Stimulated activated CD8-positive, alpha-beta memory T cell treated with anti-CD3 and anti-CD28 coated beads, Interleukin-15, amount 100 ng/mL, for 24 hours (primary cell): ENCODE measurements at places on chromosomes 1 and 21.

DNA sequence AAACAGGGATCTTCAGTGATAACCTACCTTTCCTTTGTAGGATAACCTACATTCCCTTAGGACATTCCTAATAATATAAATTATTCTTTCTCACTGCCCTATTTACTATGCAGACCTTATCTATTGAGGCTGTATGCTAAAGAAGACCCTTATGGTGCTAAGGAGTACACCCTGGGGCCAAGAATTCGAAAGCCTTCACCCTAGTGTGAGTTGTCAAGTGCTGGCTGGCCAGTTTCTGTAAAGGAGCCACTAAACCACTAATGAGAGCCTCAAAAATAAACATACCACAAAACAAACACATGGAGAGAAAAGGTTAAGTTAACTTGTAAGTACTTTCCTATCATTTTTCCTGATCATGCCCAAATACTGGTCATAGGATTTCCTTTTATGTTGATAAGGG is 315.0 kb upstream of the CAMK1G start:
- DNase-seq = no peak

GRCh38 chr1:53123453-53124140 is 18.8 kb downstream of the SLC1A7 start:
- no peak for DNase-seq

DNA sequence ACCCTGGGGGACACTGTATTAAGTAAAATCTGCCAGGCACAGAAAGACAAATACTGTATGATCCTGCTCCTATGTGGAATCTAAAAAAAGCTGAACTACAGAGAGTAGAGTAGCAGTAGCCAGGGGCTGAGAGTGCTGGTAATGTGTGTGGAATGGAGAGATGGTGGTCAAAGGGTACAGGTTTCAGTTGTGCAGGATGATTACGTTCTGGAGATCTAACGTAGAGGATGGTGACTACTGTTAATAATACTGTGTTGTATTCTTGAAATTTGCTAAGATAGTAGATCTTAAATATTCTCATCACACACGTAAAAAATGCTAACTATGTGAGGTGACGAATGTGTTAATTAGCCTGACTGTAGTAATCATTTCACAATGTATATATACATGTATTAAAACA is 39.8 kb upstream of the GNG4 start:
- DNase-seq = no peak

DNA sequence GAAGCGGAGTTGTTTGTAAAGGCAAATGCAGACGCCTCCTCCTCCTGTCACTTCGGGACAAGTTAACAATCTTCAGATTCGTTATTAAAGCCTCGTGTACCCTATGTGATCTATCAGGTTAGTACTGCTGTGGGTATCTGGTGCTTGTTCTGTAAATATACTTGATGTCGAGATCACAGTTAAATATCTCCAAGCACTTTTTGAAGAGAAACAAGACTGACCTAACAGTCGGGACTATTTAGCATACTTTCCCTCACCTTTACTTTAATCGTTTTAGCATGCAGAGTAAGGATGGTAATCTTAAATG is 710 bp downstream of the KLHL20 start:
- DNase-seq = no peak

- no peak for DNase-seq
Measured at GRCh38 chr1:29601021-29601420, 364.7 kb downstream of the PTPRU start.

- no peak for DNase-seq
Measured at GRCh38 chr21:15446223-15446622, 283.6 kb upstream of the USP25 start.

GRCh38 chr1:174939775-174940545 is 59.8 kb upstream of the CACYBP start:
- DNase-seq = no peak

DNA sequence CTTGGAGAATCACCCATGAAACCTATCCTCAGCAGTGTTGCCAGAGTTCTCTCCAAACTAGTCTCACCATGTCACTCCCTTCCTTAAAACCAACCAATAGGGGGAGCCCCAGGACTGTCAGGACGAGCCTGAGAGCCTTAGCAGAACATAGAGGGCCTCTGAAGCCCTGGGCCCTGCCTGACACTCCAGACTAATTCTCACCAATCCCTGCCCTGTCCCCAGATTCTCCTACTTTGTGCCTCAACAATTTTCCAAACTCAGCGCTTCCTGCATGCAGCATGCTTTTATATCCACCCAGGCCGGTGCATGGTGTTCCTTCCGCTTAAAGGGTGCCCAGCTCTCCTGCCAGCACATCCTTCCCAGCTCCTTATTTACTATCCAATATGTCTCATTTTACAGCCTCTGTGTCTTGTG is 42.7 kb downstream of the HSD3B1 start:
- DNase-seq = no peak

DNA sequence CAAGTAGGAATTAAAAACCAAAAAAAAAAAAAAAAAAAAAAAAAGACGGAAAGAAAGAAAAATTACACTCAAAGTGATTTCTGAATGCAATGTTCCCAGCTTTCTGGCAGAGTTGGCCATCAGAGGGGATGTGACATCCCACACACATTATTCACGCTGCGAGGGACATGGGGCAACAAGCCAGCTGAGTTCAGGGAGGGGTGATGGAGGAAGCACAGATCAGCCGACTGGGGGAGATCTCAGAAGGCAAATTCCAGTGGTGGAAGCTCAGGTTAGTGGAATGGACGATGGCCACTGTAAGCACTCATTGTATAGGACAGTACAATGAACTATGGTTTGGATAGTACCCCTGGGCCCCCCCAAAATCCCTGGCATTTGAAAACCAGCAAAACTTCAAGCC is 311.9 kb downstream of the PCP4 start:
- DNase-seq = no peak

DNA sequence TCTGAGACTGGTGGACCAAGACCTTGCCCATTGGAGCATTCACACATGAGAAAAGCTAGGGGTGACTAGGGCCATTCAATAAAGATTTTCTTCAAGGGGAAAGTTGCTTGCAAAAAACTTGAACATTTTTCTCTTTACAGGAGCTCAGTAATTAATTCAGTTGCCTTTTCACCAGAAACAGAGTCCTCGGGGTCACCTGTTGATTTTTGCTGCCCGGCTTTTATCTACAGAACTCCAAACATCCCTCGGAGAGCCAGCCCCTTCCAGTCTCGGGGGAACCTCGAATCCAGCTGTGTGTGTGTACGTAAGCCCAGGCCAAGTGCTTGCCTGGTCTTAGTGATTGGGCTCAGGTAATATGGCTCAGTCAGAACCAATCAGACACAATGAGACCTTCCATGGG is 47.5 kb downstream of the PCNX2 start:
- no peak for DNase-seq

GRCh38 chr1:151825751-151826660 is 5.6 kb downstream of the RORC start:
- no peak for DNase-seq

GRCh38 chr1:3174487-3175247 is 105.7 kb downstream of the PRDM16 start:
- DNase-seq = no peak
